ENCODE measurements at places on chromosomes 2 and 18. TPM values are rescaled to one million over a fixed set of nuclear protein-coding genes. Genes with fewer than 3 reads are reported as not detected.

The KCNF1 gene
- total RNA-seq: not detected

DNA sequence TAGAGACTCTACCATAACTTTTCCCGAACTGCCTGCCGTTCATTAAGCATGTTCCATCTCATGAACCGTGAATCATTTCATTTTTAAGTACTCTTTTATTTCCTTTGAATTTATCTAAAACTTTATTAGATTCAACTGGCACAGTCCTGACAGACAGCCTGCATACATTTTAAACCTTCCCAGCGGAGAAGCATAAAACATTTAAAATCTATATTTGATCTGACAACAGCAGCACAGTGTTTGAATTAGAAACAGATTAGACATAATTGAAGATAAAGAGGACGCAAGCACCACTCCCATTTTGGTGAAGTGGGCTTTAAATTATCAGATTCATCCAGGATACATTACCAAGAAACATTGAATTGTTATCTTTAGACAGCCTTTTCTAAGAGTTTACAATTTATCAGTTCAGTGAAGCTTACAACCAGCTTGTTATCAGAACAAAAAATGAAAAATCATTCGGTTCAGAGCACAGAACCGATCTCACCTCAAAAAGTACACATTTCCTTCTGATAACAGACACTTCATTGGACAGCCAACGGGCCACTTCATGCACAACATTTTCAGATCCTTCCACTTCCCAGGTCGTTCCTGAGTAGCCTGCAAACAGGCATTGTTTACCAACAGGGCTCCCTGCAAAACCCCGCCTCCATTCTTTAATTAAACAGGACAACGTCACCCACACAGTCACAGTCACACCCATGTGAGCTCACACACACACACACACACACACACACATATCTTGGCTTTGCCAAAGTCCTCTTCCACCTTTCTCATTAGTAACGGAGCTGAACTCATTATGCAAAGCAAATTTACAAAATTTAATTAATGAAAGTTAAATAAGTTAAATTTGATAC lies 171.2 kb downstream of the SP3 start:
- H3K36me3 ChIP-seq: no peaks in the 10 kb centered on the region
- no peak overlapping the region for H3K27ac ChIP-seq
- no peak overlapping the region for H3K4me3 ChIP-seq
- peaks cover 7% of the 10 kb centered on the region for H3K27me3 ChIP-seq
- no peaks in the 10 kb centered on the region for H3K4me1 ChIP-seq
- DNase-seq: no peak

DNA sequence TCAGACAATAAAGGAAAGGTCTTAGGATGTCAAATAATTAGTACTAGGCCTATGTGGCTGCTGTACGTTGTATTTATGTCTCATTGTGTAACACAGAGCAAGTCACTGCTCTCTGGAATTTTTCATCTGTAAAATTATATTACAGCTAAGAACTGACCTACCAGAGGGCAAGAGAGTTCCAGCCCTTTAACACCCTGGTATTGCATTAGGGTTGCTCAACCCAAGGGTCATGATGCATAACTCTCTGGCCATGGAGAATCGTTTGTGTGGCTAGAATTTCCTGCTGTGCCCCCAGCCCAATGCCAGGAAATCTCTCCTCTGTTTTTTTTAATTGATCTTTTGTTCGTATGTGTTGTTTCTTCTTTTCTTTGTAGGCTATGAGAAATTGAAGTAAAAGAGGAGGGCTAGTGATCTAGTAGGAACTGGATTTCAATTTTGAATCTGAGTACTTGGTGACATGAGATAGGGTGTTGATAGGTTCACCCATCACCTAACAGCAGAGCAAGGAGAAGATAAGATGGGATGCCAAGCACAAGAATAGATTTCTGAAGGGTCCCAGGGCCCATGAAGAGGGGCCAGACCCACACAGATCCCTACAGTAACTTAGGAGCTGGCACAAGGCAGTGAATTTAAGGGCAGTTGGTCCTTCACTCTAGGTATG lies 571.2 kb upstream of the TNP1 start:
- H3K4me1 ChIP-seq: peaks cover 17% of the 10 kb centered on the region
- no peak overlapping the region for H3K27ac ChIP-seq
- peaks cover 2% of the 10 kb centered on the region for H3K36me3 ChIP-seq
- no peaks in the 10 kb centered on the region for H3K27me3 ChIP-seq
- DNase-seq: no peak
- no peak overlapping the region for H3K4me3 ChIP-seq

DNA sequence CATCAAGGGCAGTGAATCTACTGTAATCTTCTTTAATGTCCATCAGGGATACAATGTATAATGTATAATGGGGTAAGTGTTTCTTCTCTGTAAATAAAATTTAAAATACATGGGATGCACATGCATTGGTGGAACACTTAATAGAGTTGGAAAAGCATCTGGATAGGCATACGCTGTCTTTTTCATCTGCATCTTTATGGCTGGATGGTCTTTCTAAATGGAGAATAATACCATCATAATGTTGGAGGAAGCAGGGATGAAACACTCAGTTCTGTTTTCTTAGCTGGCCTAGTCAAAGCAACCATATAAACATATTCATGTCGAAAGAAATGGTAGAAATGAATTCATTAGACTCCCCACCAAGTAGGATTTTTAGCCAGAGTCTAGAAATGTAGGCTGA lies 202.8 kb downstream of the CDCA7 start:
- no peak overlapping the region for H3K4me3 ChIP-seq
- peaks cover 17% of the 10 kb centered on the region for H3K27me3 ChIP-seq
- H3K27ac ChIP-seq: no peak overlapping the region
- no peak for DNase-seq
- no peaks in the 10 kb centered on the region for H3K4me1 ChIP-seq

The UBXN2A gene
- total RNA-seq: 11.1 TPM

GRCh38 chr2:156448766-156449165 lies 12.6 kb downstream of the GPD2 start:
- no peak overlapping the region for H3K4me3 ChIP-seq
- peaks cover 25% of the 10 kb centered on the region for H3K36me3 ChIP-seq
- peaks cover 24% of the 10 kb centered on the region for H3K4me1 ChIP-seq
- no peaks in the 10 kb centered on the region for H3K27me3 ChIP-seq

The WDR7 gene
- 19.0 TPM for total RNA-seq

- no peak overlapping the region for H3K27ac ChIP-seq
- H3K36me3 ChIP-seq: no peaks in the 10 kb centered on the region
- DNase-seq: no peak
- H3K27me3 ChIP-seq: peaks cover 3% of the 10 kb centered on the region
These were observed 57.2 kb downstream of the CYB5A start for GRCh38 chr18:74234326-74235171.

DNA sequence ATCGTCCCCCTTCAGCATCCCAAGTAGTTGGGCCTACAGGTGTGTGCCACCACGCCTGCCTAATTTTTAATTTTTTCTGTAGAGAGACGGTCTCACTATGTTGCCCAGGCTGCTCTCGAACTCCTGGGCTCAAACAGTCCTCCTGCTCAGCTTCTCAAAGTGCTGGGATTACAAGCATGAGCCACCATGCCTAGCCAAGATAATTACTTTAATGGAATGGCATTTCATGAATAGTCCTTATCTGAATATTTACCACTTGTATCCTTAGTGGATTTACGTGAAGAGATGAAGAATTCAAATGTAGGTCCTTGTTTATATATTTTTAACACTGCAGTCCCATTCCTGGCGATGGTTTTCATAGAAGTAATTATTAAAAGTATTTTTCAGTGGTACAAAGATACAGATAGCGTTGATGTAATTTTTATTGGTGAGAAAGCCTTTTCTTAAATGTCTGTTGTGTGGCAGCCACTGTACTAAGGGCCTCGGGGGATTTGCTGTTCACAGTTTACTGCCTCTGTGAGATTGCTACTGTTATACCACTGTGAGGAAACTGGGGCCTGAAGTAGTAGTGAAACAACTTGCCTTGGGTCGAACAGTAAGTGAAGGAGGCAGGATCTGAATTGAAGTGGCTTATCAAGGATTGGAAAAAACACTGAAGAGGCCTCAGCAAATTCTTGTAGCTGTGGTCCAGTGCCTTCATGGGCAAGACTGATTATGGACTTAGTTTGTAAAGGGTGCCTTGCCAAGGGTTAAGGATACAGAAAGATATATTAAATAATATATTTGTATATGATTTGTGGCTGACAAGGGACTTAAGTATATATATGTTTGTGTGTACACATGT lies 151.2 kb downstream of the PRPF40A start:
- DNase-seq: no peak
- no peak overlapping the region for H3K4me3 ChIP-seq
- H3K36me3 ChIP-seq: no peaks in the 10 kb centered on the region
- H3K27ac ChIP-seq: no peak overlapping the region
- no peaks in the 10 kb centered on the region for H3K4me1 ChIP-seq

DNA sequence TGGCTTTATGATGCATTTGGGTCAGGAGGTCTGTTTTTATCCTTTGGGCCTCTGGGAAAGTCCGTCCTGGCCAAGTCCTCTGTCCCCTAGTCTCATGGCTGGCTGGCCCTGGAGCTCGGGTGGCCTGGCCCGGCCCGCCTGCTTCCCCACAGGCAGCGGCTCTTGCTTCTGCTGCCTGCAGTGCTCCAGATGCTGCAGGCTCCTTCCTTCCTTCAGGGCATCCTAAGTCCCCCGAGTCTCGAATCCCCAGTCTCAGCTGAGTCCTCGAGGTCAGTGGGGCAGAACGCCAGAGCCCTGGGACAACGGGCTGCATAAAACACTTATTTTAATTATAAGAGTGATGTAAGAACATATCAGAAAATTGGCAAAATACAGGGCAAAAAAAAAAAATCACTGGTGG lies 71.2 kb downstream of the HPCAL1 start:
- DNase-seq: no peak
- H3K27me3 ChIP-seq: no peaks in the 10 kb centered on the region
- peaks cover 70% of the 10 kb centered on the region for H3K4me1 ChIP-seq
- H3K36me3 ChIP-seq: peaks cover 15% of the 10 kb centered on the region
- H3K4me3 ChIP-seq: no peak overlapping the region

DNA sequence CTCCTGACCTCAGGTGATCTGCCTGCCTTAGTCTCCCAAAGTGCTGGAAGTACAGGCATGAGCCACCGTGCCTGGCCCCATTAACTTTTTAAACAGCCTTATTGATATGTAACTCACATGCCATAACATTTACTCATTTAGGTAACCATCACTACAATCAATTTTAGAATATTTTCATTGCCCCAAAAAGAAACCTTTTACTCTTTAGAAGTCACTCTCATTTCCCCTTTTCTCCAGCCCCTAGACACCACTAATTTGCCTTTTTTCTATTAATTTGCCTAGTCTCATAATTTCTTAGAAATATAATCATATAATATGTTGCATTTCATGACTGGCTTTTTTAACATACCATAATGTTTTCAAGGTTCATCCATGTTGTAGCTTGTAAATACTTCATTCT lies 57.2 kb upstream of the TACR1 start:
- H3K4me3 ChIP-seq: no peak overlapping the region
- no peak for DNase-seq
- H3K36me3 ChIP-seq: no peaks in the 10 kb centered on the region
- H3K4me1 ChIP-seq: no peaks in the 10 kb centered on the region
- H3K27ac ChIP-seq: no peak overlapping the region
- H3K27me3 ChIP-seq: no peaks in the 10 kb centered on the region

DNA sequence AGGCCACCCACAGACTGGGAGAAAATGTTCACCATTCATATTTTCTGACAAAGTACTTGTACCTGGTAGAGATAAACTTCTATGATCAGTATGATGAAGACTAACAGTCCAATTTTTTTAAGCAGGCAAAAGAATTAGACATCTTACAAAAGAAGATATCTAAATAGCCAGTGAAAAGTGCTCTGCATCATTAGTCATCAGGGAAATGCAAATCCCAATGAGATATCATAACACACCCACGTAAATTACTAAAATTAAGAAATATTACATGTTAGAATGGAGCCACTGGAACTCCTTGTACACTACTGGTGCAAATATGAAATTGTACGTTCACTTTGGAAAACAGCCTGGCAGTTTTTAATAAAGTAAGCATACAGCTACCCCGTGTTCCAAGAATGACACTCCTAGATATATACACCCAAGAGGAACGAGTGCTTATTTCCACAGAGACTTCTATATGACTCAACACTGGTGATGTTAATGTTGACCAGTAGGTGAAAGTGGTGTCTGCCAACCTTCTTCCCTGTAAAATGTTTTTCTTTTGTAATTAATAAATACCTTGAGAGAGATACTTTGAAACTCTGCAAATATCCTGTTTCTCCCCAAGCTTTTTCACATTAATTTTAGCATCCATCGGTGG lies 80.3 kb downstream of the NPAS2 start:
- no peak overlapping the region for H3K4me3 ChIP-seq
- no peak overlapping the region for H3K27ac ChIP-seq
- H3K27me3 ChIP-seq: no peaks in the 10 kb centered on the region
- H3K36me3 ChIP-seq: peaks cover 3% of the 10 kb centered on the region
- DNase-seq: no peak

- H3K27ac ChIP-seq: peak overlapping the region; percentile 88
- H3K27me3 ChIP-seq: no peaks in the 10 kb centered on the region
- H3K36me3 ChIP-seq: peaks cover 40% of the 10 kb centered on the region
- peak; percentile 45 for DNase-seq
These were observed 472 bp downstream of the SLC20A1 start for GRCh38 chr2:112646102-112646719.

GRCh38 chr2:102366406-102367112 lies 11.0 kb downstream of the IL18R1 start:
- H3K36me3 ChIP-seq: peaks cover 78% of the 10 kb centered on the region
- peak overlapping the region; percentile 51 for H3K4me3 ChIP-seq
- no peaks in the 10 kb centered on the region for H3K27me3 ChIP-seq

The MC2R gene
- not detected for total RNA-seq

GRCh38 chr2:52405980-52406379 lies 1361.6 kb upstream of the CHAC2 start:
- no peaks in the 10 kb centered on the region for H3K36me3 ChIP-seq
- no peak overlapping the region for H3K27ac ChIP-seq
- no peaks in the 10 kb centered on the region for H3K27me3 ChIP-seq
- DNase-seq: no peak
- no peaks in the 10 kb centered on the region for H3K4me1 ChIP-seq

DNA sequence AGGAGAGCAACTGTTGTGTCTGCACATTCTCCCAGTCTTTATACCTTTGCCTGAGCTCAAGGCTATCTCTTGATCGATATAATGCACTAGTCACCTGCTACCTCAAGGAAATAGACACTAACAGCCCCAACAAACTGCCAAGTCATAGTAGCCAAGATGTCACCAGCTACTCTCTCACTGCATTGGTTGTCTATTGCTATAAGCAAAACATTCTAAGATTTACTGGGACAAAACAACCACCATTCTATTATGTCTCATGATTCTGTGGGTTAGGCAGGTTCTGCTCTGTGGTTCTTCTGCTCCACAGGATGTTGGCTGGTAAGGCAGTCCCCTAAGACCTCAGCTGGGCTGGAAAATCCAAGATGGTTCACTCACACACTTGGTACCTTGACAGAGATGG lies 28.5 kb upstream of the MLPH start:
- peaks cover 17% of the 10 kb centered on the region for H3K4me1 ChIP-seq
- peak overlapping the region; percentile 48 for H3K27ac ChIP-seq
- H3K4me3 ChIP-seq: no peak overlapping the region
- H3K27me3 ChIP-seq: no peaks in the 10 kb centered on the region

GRCh38 chr2:222976521-222977061 lies 75.4 kb upstream of the KCNE4 start:
- no peak overlapping the region for H3K4me3 ChIP-seq
- H3K4me1 ChIP-seq: no peaks in the 10 kb centered on the region

The INPP5D gene
- total RNA-seq: 40.2 TPM

The GAL3ST2 gene
- 0.95 TPM for total RNA-seq

Data from activated CD8-positive, alpha-beta T cell treated with anti-CD3 and anti-CD28 coated beads for 36 hours (primary cell).